ENCODE measurements at places on chromosomes 13 and 19.

- DNase-seq = no peak
These were observed 18.6 kb upstream of the ZNF816 start for GRCh38 chr19:52981329-52981728.

- peak; percentile 27 for DNase-seq
These were observed 14.8 kb downstream of the KCTD12 start for GRCh38 chr13:76871432-76871831.

GRCh38 chr13:78084401-78084800, 165.8 kb upstream of the EDNRB start:
- DNase-seq = no peak

- no peak for DNase-seq
These were observed 12.4 kb upstream of the ENOX1 start for GRCh38 chr13:43799191-43799590.

DNA sequence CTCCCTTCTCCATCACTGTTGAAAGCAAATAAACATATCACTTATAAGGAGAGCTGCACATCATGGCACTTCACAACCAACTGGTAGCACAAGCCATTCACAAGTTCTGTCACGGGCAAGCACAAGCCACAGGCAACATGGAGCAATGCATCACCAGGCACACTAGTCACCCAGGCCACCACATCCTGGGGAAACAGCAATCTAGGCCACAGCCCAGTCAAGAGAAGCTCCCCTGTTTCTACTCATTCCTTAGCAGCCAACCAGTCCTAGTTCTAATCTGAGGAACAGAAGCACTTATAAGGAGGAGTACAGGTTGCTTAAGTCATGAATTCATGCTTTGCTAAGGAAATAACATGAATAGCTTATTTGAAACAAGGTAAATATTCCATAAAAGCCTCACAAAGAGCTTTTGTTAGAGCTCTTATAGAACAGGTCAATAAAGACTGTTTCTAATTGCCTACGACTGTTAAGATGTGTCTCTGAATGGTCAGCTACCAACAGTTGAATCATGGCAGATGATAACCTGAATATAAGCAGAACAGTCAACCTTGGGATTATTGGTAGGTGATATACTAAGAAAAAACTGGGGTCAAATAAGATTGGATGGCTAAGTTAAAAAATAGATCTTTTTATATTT, 169.0 kb downstream of the TBC1D4 start:
- peak; percentile 24 for DNase-seq

DNA sequence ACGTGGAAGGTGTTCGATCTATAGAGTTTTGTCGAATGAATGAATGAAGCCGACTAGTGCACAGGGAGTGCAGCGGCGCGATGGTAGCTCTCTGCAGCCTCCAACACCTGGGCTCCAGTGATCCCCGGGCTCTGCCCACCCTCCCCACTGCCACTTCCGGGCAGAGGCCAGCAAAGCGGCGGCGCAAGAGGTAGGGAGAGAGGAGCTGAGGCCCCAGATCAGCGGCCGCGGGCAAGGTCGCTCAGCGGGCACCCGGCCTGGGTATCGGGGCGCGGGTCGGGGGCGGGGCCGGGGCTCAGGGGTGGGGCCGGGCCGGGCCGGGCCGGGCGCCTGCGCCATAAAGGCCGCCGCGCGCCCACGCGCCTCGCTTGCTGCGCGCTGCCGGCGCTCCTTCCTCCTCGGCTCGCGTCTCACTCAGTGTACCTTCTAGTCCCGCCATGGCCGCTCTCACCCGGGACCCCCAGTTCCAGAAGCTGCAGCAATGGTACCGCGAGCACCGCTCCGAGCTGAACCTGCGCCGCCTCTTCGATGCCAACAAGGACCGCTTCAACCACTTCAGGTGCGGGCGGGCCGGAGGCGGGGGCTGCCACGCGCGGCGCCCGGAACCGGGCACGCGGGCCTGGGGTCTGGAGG, at the start of gene GPI:
Gene GPI, plus strand, starts transcription at position 367 of the 633 bp plus-strand sequence. Its CDS starts 71 bp downstream, at position 438.
- DNase-seq = peak; percentile 85

- DNase-seq = no peak
These were observed 201.3 kb downstream of the POU4F1 start for GRCh38 chr13:78401873-78402707.

DNA sequence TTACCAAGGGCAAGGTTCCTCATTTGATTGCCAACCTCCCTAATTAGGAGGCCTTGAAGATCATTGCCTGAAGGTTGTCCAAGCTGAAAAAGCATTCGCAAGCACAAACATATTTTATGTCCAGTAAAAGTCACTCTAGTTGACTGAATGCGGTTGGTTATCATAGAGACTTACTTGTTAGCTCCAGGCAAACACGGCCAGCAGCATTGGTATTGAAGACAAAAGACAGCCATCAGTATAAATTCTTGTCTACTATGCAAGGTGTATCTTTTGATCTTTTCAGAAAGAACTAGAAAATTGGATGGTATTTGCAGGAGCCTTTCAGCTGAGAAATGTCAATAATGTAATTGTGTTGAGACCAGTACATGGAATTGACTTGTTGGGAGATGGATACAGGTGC, 129.9 kb downstream of the GPC6 start:
- no peak for DNase-seq

- no peak for DNase-seq
These were observed 62.7 kb upstream of the LSM14A start for GRCh38 chr19:34109596-34109995.

- DNase-seq = no peak
These were observed 17.8 kb downstream of the FLT1 start for GRCh38 chr13:28476919-28477708.

DNA sequence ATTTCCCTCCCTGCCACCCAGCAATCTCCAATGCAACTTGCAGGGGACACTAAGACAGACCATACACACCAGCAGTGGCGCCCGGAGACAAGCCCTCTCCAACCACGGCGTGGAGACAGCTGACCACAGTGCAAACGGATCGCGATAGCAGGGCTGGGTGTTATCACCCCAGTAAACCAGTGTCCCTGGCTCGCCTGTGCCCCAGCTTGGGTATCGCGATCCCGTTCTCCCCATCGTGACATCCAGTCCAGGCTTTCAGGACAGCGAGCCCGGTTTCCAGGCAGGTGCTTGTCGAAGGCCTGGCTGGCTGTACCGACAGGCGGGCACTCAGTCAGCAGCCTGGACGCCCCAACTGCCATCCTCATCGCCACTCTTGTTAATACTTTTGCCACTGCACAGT, 20.7 kb upstream of the NANOS2 start:
- DNase-seq = peak; percentile 20

GRCh38 chr13:41562083-41562482, 104.7 kb downstream of the RGCC start:
- no peak for DNase-seq

DNA sequence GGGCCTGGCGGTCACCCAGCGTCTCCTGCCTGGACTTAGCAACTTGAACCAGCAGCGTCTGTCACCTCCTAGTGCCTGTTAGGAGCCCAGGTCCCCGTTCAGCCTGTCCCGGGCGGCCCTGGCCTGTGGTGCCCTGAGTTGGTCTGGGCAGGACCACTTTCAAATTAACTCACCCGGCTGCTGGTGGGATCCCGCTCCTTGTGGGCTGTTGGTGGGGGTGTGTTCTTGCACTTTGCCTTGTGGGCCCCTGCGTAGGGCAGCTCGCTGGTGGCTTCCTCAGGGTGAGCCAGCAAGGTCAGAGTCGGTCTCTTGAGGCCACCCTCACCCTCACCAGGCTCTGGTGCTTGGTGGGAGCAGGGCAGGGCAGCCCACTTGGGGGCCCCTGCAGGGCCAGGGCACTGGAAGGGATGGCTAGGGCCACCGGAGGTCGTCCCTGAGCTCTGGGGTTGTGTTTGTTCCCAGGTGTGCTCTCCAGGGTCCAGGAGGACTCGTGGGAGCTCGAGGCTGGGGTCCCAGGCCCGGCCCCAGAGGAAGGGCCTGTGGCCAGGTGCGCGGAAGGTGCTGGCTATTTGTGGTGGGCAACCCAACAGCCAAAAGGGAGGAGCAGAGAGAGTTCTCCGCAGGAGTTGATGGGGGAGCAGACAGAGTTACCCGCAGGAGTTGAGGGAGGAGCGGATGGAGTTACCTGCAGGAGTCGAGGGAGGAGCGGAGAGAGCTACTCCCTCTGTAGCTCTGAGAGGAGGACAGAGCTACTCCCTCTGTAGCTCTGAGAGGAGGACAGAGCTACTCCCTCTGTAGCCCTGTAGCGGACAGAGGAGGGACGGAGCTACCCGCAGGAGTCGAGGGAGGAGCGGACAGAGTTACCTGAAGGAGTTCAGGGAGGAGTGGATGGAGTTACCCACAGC, 16.9 kb downstream of the TFDP1 start:
- DNase-seq = no peak

DNA sequence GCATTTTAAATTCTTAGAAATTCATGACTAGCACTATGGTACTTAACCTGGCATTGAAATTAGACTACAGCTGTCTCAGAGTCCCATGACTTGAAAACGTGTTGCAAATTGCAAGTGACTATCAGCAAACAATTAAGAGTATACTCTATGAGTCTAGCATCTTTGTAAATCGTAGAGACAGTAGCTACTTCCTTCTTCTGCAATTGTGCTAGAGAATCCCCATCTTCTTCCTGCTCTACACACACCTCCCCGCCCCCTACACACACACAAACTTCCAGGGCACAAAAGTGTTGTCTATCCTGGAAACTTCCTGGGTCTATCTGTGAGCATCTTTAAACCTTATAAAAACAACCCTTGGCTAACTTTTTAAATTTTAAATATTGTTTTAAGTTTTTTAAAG, 35.2 kb upstream of the MIR17HG start:
- peak; percentile 29 for DNase-seq

DNA sequence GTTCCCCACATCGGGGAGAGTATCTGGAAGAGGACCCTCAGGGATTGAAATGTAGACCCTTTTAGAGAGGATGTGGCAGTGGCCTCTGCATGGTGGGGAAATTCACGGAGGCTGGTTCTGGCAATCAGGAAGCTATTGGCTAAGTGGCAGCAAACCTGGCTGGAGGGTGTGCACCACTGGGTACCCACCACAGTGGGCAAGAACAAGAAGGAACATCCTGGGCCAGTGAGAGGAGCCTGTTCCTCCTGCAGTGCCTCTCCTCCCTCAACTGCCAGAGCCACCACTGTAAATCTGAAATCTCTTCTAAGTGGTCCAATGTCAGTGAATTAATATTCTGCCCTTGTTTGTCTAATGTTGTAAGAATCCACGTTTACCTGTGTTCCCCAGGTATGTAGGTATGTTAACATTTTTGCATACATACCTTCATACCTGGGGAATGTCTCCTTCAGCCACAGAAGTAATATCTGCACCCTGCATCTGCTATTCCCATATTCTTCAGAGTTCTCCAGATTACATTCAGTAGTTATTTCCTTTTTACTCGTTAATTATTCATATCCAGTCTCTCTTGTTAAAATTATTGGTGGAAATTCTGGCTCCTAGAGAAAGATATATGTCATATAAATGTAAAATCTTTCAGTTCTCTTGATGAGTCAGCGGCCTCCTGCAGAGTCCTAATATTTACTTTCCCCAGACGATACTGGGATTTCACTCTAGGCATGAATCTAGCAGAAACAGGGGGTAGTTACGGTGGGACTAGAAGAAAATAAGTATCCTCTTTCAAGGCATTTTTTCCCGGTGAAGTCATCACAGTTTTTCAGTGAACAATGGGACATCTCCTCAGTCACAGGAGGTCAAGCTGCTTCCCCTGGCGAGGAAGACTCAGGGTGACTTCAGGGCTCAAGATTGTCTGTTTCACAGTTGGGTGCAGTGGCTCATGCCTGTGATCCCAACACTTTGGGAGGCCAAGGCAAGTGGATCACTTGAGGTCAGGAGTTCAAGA, 148.3 kb downstream of the MYO16 start:
- DNase-seq = no peak

GRCh38 chr13:48255090-48255489, 22.1 kb downstream of the ITM2B start:
- no peak for DNase-seq

DNA sequence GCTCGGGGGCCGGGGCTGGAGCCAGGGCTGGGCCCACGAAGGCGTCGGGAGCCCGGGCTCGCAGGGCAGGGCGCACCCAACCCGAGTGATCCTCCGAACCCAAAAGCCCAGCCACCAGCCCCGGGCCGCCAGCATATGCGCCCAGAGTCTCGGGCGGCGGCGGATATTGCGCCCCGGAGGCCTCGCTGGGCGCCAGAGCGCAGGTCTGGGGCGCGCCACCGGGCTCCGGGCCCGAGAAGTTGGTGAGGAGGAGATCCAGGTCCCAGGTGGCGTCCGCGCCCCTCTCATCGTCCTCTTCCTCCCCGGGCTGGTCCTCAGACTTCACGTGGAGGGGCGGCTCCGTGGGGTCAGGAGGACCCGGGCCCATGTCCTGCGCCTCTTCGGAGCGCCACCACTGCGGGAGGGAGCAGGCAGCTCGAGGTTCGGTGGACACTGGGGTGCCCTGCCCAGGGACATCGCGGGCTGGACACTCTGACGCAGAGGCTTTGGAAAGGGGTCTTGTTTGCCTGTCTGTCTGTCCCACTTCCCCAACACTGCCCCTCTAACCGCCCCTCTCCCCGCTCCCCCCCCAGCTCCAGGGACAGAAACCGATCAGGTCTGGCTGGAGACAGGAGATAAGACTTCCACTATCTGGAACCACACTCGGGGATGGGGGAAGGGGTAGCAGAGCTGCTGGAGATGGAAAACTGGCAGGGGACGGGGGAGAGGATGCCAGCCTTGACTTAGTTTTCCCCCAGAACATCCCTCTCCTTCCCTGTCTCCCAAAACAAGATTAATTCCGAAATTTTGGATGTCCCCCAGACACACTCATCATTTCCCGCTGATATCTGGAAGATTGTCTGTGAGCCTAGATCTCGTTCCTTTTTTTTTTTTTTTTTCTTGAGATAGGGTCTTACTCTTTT, 1.0 kb downstream of the KLF1 start:
- DNase-seq = peak; percentile 95

DNA sequence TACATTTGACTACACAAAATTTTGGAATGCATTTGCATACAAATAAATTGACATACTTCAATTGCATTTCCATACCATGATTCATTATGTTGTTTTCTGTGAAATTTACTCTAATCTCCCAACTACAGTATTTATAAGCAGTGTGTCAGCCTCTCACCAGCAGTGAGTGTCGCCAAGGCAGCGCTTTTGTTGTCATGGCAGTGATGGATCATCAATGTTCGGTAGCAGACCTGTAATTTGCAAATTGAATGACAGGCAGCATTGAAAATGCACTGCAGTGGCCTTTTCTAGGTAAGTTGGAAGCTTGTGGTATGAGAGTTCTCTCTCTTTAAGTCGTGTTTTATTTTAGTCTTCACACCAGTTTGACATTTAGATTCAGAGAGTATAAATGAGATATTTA, 534.1 kb downstream of the PCDH17 start:
- DNase-seq = no peak

- DNase-seq = peak; percentile 83
These were observed at the start of gene MAP1S for GRCh38 chr19:17718947-17719711. TSS of gene MAP1S (plus strand) at chr19:17719480. CDS start at chr19:17719503, 23 bp downstream.

DNA sequence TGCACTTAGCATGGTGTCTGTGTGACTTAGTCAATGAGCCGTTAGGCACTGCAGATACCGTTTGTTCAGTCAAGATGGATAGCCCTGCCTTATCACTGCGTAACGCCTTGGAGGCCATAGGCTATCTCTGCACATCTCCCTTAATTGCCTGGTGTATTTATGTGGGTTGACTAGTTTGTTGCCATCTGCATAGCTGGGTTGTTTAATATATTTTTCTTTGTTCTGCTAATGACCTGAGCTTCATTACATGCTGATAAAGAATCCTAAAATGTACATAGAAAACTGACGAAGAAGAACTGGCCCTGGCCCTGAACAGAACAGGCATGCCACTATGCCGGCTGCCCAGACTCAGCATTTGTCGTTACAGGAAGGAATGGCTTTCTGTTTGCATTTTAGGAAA, 297.8 kb downstream of the SHISA2 start:
- DNase-seq = peak; percentile 84

- DNase-seq = peak; percentile 93
These were observed 8.4 kb downstream of the PEAK3 start for GRCh38 chr19:2273356-2274184.

GRCh38 chr13:33817513-33817900, 442 bp upstream of the RFC3 start:
- DNase-seq = no peak

- no peak for DNase-seq
These were observed 19.2 kb downstream of the ADGRE1 start for GRCh38 chr19:6906559-6907060.

Measured in hematopoietic multipotent progenitor cell treated with erythropoietin and hydrocortisone succinate and interleukin-3 and kit ligand, for 4 days (in vitro differentiated cells).